Suppressor macrophage treated with lipopolysaccharide for 1 hour (primary cell): ENCODE measurements at places on chromosomes 7 and 10.

GRCh38 chr7:157086508-157087187, 52.1 kb upstream of the UBE3C start:
- DNase-seq = no peak

DNA sequence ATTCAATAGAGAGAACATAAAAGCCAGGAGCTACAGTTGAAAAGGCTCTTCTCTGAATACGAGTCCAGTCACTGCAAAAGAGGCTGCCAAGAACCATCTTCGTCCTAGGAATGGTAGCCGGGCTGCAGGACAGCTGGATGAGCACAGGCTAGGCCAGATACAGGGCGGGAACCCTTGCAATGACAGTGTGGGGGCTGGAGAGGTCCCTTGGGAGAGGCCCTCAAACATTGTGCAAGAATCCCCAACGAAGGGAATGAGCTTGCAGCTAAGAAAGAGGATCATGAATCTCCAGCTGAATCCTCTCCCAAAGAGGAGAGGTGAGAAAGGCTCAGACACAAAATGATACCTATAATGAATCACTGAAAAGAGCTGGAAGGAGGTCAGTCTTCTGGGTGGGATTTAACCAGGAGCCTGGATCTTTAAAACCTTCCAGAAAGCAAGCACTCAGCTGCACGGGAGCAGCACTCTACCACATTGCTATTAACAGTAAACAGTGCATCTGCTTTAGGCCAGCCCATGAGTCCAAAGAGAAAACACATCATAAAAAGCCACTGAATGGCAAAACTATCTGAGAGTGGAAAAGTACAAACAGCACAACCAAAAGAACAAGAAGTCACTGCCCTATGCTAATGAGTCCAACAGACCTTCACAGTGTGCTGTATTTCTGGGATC, 287.9 kb downstream of the TNS3 start:
- no peak for DNase-seq

GRCh38 chr10:133347710-133348517, 741 bp downstream of the PRAP1 start:
- no peak for DNase-seq

DNA sequence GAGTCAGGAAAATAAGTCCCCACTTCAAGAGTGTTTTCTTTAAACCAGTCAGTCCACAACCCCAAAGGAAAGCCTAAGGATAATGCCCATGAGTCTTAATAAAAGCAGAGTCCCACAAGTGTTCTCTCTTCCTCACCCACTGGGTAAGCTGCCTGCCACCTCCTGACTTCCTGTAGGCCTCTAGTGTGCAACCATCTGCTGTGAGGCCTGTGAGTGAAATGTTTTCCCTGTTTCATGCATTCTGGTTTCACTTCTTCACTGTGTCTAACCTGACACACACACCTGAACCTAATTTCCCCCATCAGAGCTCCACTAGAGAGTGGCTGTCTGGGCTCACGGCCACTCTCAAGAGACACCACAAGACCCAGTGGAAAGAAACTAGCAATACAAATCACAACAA, 38.9 kb upstream of the GDF10 start:
- peak; percentile 28 for DNase-seq

- DNase-seq = peak; percentile 51
Measured at GRCh38 chr10:101444058-101444898, 90.3 kb downstream of the BTRC start.

DNA sequence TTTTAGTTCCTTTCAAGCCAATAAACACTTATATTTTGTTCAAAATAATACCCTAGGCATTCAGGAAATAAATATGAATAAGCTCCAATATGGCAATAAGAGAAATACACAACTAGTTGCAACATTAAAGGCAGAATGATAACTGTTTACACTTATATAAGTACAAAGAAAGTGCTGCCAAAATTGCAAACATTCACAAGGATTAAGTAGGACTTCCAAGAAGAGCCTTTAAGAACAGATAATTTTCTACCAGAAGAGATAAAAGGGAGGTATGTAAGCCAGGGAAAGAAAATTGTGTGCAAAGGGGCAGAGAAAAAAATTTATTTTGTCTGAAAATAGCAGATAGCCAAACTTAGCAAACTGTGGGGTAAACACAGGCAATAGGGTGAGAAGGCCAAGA, 83.8 kb downstream of the CTNNA3 start:
- no peak for DNase-seq

- DNase-seq = no peak
Measured at GRCh38 chr7:22660732-22661131, 66.3 kb upstream of the IL6 start.

DNA sequence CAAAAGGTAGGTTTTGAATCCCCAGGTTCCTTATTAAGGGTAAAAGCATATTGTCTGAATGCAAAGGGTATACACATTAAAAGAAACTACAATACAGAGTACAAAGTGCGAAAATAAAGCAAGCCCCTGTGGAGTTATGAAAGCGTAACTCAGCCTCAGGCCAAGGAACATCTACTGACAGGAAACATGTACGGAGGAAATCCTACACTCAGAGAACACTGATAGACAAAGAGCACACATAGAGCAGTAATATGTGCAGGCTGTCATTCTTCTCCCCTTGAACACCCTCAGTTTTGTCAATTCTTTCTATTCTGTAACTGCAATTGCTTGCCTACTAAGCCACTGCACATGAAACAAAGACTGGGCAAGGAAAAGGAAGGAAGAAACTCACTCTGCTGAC, 150.2 kb downstream of the DGKB start:
- DNase-seq = no peak

GRCh38 chr10:8800426-8800825, 745.9 kb downstream of the GATA3 start:
- no peak for DNase-seq

DNA sequence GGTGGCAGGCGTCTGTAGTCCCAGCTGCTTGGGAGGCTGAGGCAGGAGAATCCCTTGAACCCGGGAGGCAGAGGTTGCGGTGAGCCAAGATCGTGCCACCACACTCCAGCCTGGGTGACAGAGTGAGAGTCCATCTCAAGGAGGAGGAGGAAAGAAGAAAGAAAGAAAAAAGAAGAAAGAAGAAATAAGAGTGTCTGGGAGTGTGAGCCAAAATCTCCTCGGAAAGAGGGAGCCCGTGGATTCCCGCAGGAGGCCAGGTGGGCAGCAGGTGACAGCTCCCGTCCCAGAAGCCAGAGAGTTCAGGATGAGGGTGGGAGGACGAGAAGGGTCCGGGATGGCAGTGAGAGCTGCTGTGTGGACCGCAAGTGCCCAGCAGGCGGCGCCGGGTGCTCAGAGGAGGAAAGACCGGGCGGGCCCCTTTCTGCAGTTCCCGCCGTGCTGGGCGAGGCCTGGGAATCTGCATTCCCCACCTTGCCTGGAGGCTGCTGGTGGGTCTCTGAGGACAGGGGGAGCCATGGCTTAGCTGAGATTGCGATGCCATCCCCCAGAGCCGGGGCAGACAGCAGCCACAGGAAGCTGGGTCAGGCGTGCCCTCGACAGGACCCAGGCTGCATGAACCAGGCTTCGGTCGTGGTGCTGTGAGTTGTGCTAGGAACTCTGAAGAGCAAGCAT, 17.1 kb upstream of the AMZ1 start:
- peak; percentile 88 for DNase-seq

- no peak for DNase-seq
Measured at GRCh38 chr10:28202941-28203352, 99.9 kb downstream of the MPP7 start.

DNA sequence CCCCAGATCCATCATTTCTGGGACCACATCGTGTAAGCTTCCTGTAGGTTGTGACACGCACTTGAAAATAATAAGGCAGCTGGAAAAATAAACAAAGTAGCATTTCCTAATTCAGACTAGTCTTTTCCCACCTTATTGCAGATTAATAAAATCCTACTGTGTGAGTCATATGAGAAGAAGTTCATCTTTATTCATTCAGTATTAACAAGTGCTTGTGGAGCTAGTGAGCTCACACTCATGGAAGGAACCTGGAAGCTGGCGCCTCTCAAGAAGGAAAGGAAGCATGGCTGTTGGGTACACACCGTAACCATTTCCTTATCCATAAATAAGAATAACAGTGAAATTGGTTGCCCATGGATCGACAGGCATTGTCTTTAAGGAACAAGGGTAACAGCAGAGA, 152.6 kb upstream of the PFKP start:
- DNase-seq = no peak

DNA sequence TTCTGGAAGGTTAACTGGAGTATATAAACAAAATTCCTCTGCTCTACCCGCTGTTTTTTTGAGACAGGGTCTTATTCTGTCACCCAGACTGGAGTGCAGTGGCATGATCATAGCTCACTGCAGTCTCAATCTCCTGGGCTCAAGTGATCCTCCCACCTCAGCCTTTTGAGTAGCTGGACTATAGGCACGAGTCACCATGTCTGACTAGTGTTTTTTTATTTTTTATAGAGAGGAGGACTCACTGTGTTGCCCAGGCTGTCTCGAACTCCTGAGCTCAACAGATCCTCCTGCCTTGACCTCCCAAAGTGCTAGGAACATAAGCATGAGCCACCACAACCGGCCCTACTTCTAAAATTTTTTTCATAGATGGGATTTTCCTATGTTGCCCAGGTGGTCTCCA, 2.2 kb downstream of the RAB18 start:
- peak; percentile 32 for DNase-seq

DNA sequence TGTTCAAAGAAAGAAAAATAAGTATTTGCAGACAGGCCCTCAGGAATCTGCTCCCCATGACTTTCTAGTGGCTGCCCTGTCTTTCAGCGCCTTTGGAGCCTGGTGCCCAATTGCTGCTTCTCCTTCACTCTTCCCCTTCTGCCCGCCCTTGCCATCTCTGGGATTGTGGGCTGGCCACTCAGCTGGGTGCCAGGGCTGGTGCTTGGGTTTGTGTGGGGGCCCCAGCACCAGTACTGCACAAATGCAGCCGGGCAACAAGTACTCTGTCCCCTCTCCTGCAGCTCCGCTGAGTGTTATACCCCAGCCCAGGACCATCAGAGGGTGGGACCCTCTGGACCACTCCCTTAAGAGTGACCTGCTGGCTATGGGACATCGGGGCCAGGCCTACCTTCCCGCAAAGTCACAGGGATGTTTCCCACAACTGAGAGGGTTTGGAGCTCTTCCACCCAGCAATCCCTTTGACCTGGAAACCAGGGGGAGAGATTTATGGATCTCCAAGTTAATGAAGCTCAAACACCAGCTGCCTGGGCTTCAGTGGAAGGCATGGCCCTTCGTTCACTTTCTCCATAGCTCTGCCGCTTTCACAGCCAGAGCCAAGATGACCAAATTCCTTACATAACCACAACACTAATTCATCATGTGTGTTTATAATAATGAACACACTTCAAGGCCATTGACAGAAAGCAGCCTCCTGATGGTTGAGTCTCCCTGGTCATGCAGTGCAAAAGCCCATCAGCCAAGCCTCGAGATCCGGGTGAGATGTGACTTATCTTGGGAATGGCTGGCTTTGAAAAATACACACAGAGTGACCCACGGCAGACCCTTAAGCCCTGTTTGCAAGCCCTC, 313.9 kb upstream of the ZNF32 start:
- no peak for DNase-seq

GRCh38 chr10:43846968-43847367, 198.3 kb upstream of the ZNF32 start:
- DNase-seq = no peak

GRCh38 chr7:141752634-141753033, 11.3 kb upstream of the TAS2R3 start:
- peak; percentile 7 for DNase-seq

- no peak for DNase-seq
Measured at GRCh38 chr10:50648089-50648934, 24.6 kb upstream of the SGMS1 start.

GRCh38 chr7:42217053-42217452, 20.0 kb downstream of the GLI3 start:
- DNase-seq = no peak

DNA sequence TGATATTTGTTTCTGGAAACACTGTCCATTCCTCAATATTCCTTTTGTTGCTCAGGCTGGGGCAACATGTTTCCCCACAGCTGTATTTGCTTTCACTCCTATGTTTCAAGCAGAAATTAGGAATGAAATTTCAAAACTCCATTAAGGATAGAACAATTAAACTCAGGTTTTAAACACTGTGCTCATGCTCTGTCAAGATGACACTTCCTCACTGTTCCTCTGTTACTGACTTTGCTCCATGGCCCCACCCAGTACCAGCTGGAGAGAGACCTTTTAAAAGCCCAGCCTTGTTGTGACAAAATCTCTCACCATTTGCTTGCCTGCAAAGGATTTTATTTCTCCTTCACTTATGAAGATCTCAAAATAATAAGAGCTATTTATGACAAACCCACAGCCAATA, 197.4 kb downstream of the ELMO1 start:
- no peak for DNase-seq

DNA sequence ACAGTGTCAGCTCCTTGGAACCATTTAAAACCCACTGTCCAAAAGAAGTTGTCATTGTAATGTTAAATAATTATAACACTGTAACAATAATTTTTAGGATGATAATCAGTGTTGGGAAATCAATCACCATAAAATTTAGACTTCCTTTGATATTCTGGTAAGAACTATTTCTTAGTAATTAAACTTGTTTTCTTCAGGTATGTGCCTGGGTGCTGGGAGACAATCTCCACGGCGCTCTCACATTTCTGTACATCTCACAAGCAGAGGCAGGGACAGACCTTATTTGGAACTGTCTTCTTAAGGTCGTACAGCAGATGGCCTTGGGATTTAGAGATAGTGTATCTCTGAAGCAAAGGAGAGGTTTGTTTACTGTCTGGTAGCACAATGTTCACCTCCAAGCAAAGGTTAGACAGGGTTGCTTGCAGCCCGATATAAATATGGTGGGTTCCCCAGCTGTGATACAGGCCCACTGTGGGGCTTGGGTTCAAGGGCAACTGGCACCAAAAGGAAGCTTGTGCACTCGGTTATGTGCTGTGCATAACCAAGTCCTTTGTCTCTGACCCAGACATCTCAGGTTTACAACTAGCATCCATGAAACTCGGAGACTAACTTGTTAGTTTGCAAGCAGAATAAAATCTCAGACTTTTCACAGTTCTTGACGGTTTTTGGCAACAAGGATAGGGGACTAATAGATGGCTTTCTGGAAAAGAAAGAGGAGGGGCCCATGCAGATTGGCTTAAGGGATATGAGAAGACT, 125.5 kb downstream of the RNF32 start:
- DNase-seq = no peak

- no peak for DNase-seq
Measured at GRCh38 chr7:90834771-90835170, 238.7 kb downstream of the CDK14 start.
